ENCODE measurements at places on chromosomes 16 and 17. TPM values are rescaled to one million over a fixed set of nuclear protein-coding genes. Genes with fewer than 3 reads are reported as not detected.

DNA sequence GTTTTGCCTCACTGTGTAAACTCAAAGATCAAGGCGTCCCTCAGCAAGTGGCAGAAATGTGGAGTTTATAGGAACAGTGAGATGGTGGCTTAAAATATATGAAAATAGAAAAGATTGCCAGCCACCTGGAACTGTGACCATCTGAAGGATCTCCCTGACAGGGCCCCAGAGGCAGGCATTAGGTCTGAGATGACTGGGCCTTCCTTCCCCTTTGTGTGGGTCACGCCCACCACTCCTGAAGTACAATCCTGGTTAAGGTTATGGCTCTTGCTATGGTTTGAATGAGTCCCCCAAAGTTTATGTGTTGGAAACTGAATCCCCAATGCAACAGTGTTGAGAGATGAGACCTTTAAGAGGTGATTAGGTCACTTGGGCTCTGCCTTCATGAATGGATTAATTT lies 6.4 kb downstream of the ST6GALNAC2 start:
- DNase-seq, result no peak

- no peak for DNase-seq
These were observed 2032.8 kb downstream of the TP53TG3F start for GRCh38 chr16:35492225-35492624.

- DNase-seq, result no peak
These were observed 22.2 kb downstream of the OR2C1 start for GRCh38 chr16:3377917-3378316.

QRICH2 gene
- polyA plus RNA-seq, result 10.2 TPM
